ENCODE measurements at places on chromosomes 16 and 17. TPM values are rescaled to one million over a fixed set of nuclear protein-coding genes. Genes with fewer than 3 reads are reported as not detected.

MEOX1 gene
- 11.6 TPM for polyA plus RNA-seq

DNA sequence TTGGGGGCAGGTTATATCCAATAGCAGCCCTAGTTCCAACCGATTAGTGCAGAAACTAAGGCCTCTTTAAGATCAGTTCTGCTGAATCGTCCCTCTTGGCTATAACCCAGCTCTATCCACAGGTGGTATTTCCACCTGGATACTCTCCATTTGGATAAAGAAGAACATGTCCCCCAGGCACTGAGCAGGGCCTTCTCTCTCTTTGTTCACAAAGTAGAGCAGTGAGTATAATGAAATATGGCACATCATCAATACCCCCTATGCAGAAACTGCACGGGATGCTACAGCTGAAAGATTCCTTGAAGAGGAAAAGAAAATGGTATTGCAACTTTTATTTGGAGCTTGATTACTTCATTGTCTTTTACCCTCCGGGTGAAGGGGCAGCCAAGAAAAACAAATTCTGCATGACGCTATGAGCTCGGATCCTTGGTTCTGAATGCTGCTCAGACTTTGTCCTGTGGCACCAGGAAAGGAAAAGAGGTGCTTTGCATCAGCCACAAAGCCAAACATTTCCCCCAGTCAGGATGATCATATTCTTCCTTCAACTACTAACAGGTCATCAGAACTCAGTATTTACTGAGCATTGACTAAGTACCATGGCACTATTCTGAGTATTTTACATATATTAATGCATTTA lies 399.7 kb downstream of the NPIPA8 start:
- H3K4me3 ChIP-seq = no peak overlapping the region
- DNase-seq = no peak
- H3K27me3 ChIP-seq = no peaks in the 10 kb centered on the region
- H3K36me3 ChIP-seq = no peaks in the 10 kb centered on the region
- H3K27ac ChIP-seq = no peak overlapping the region

DNA sequence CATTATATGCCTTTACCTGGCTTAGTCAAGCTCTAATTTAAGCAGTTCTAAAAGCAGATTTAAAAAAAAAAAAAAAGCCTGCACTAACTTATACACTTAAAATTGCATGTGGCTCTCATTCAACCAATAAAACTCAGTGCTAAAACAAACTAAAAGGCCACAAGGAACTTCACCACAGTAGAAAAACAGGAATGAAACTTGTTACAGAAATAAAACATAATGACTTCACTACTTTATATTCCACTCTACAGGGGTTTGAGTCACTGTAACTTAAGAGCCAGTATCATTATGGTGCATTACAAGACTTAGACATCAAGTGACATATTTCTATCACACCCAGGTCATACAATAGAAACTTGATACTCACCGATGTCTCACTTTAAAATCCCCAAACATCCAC lies 11.1 kb downstream of the CA10 start:
- H3K27ac ChIP-seq = no peak overlapping the region
- H3K27me3 ChIP-seq = no peaks in the 10 kb centered on the region
- no peak overlapping the region for H3K4me3 ChIP-seq

DNA sequence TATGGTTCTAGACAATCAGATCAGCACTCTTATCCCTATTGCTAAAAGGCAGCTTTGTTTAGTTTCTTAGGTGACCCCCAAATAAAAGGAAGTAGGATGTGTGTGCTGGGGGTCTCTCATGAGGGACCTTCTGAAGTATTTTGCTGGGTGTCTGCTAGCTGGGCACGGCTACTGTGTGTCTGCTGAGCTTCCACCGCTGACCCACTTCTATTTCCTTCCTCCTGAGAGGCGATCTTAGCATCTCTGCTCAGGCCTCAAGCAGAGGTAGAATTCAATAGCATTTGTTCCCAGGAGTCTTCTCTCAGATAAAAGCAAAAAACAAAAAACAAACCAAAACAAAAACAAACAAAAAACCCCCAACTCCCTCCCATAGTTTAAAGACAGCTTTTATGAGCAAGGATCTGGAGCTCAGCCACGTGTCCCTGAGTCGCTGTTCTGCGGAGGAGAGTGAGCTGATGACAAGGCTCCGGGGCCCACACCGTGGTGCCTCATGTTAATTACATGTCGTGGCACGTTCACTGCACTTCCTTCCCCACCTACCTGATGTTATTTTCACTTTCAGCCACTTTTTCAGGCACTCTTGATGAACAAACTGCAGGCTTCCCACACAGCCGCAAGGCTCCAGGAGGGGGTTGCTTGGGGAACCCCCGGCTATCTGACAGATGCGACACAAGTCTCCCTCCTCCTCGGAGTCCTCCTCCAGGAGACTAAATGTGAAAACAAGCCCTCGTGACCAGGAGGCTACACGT lies 83.5 kb downstream of the MARCHF10 start:
- no peak for DNase-seq
- no peaks in the 10 kb centered on the region for H3K27me3 ChIP-seq
- no peak overlapping the region for H3K4me3 ChIP-seq
- H3K36me3 ChIP-seq = no peaks in the 10 kb centered on the region

- no peaks in the 10 kb centered on the region for H3K4me1 ChIP-seq
- no peaks in the 10 kb centered on the region for H3K36me3 ChIP-seq
- H3K27me3 ChIP-seq = no peaks in the 10 kb centered on the region
- H3K4me3 ChIP-seq = no peak overlapping the region
- no peak overlapping the region for H3K27ac ChIP-seq
- no peak for DNase-seq
Measured at GRCh38 chr16:12366313-12366712, 389.8 kb downstream of the SNX29 start.

- peaks cover 44% of the 10 kb centered on the region for H3K27me3 ChIP-seq
- no peak overlapping the region for H3K27ac ChIP-seq
- DNase-seq = no peak
- no peaks in the 10 kb centered on the region for H3K4me1 ChIP-seq
- H3K36me3 ChIP-seq = no peaks in the 10 kb centered on the region
Measured at GRCh38 chr17:61443475-61443882, 8.7 kb upstream of the TBX4 start.

GRCh38 chr16:19810817-19811731 lies 73.6 kb downstream of the GPRC5B start:
- DNase-seq = no peak
- peaks cover 33% of the 10 kb centered on the region for H3K4me1 ChIP-seq
- no peak overlapping the region for H3K4me3 ChIP-seq
- H3K36me3 ChIP-seq = no peaks in the 10 kb centered on the region

- no peaks in the 10 kb centered on the region for H3K36me3 ChIP-seq
- H3K27ac ChIP-seq = no peak overlapping the region
- H3K27me3 ChIP-seq = no peaks in the 10 kb centered on the region
Measured at GRCh38 chr16:4200000-4200780, 41.7 kb downstream of the SRL start.

FKBP10 gene
- polyA plus RNA-seq = 25.2 TPM

DNA sequence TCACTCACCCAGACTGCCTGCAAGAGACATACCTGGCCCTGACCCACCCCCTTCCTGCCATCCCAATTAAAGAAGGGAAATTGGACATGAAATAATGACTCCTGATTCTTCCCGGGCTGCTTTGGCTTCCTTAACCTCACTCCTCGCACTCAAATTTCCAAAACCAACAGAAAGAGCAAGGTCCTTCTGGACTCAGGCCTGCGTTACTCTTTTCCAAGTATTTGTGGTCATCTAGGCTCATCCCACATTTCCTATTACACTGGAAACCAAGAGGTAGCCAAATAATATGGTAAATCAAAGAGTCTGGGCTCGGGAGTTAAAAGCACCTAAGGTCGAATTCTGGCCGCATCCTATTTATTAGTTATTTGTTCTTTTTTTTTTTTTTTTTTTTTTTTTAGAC lies 359.3 kb downstream of the NPIPA8 start:
- H3K27ac ChIP-seq = no peak overlapping the region
- H3K4me3 ChIP-seq = no peak overlapping the region
- H3K36me3 ChIP-seq = no peaks in the 10 kb centered on the region
- H3K27me3 ChIP-seq = no peaks in the 10 kb centered on the region
- no peaks in the 10 kb centered on the region for H3K4me1 ChIP-seq

GRCh38 chr17:45584092-45585036 lies 93.8 kb upstream of the PLEKHM1 start:
- peak overlapping the region; percentile 90 for H3K4me3 ChIP-seq
- no peaks in the 10 kb centered on the region for H3K27me3 ChIP-seq
- H3K4me1 ChIP-seq = no peaks in the 10 kb centered on the region
- H3K36me3 ChIP-seq = no peaks in the 10 kb centered on the region
- DNase-seq = peak; percentile 59
- H3K27ac ChIP-seq = peak overlapping the region; percentile 69

- DNase-seq = no peak
- H3K27ac ChIP-seq = no peak overlapping the region
- no peaks in the 10 kb centered on the region for H3K4me1 ChIP-seq
Measured at GRCh38 chr17:78196716-78197115, 9.6 kb downstream of the AFMID start.

- H3K4me1 ChIP-seq = peaks cover 8% of the 10 kb centered on the region
Measured at GRCh38 chr17:74223901-74224300, 10.5 kb downstream of the TTYH2 start.

GRCh38 chr17:45384047-45384788 lies 48.5 kb downstream of the ARHGAP27 start:
- H3K27ac ChIP-seq = peak overlapping the region; percentile 63
- peaks cover 23% of the 10 kb centered on the region for H3K4me1 ChIP-seq
- H3K4me3 ChIP-seq = no peak overlapping the region
- H3K36me3 ChIP-seq = no peaks in the 10 kb centered on the region
- no peak for DNase-seq

All from heart left ventricle (tissue), 16 donors.